Hypothalamus (tissue), 51 donors: ENCODE measurements at places on chromosomes 3 and 15.

DNA sequence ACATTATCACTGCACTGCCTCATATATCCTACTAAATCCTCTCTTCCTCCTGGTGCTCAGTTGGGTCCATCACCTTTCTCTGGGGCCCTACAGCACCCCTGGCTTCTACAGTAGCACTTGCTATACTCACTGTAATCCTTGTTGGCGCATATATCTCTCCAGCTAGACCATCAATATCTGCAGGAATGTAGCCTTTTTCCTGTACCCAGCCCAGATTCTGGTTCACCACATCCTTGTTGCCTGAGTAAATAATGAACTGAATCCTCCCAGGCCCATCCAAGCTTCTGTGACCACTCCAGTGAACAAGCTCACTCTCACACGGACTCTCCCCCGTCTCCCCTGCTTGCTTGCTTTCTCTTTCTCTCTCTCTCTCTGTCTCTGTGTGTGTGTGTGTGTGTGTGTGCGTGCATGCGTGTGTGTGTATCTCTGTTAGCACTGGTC is 62.5 kb upstream of the LIPC start:
- DNase-seq, result no peak

GRCh38 chr3:168094877-168095610 is 680 bp downstream of the GOLIM4 start:
- DNase-seq, result peak; percentile 58

DNA sequence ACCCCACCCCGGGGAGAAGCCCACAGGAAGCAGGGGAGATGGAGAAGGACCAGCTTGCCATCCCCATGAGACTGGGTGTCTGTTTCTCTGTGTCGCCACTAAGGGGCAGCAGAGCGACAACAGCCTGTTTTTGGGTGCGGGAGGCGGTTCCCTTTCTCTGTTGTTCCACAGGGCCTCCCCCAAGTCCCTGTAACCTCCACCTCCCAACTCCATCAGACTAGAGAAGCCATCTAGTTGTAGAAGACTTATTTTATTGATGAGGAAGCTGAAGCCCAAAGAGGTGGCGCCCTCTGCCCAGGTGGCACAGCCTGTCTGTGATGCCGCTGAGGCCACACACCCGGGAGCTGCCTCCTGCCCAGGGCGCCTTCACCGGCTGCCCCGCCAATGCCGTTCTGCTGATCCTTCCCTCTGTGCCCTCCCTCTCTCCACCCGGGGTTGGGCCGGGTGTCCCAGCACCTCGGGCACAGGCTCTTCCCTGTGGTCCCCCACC is 3.9 kb upstream of the CCDC9B start:
- peak; percentile 11 for DNase-seq

DNA sequence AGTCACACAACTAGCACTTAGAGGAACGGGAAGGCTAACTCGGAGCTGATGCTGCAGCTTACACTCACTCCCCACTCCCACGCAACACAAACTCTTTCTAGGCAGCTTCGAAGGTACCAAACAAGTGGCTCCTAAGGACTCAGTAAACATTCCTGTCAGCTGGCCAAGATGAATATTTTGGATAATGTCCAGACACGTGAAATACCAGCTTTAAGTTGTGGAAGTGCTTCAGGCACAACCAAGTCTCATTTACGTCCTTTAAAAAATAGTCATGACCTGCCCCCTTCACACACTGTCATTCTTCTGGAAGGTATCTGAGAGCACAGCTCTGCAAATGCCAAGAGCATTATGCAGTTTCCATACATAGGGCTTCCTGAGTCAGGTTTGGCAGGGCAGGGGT is 1005.9 kb upstream of the CFAP20DC start:
- DNase-seq, result no peak

DNA sequence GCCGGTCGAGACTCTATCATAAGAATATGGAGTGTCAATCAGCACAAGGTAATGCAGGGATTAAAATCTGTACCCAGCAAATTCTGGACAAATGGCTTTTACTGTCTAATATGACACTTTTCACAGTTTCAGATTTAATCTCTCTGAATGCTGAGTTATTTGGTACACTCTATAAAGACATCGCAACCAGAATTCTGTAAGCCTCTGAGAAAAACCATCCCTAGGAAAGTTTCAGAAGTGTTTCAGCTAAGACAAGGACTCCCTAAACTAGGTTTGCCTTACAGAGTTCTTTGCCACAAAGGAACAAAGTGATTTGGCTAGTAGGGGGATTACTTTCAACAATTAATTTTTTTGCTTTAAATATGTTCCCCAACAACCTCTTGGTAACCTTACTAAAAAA is 11.3 kb downstream of the WDR48 start:
- DNase-seq, result no peak

DNA sequence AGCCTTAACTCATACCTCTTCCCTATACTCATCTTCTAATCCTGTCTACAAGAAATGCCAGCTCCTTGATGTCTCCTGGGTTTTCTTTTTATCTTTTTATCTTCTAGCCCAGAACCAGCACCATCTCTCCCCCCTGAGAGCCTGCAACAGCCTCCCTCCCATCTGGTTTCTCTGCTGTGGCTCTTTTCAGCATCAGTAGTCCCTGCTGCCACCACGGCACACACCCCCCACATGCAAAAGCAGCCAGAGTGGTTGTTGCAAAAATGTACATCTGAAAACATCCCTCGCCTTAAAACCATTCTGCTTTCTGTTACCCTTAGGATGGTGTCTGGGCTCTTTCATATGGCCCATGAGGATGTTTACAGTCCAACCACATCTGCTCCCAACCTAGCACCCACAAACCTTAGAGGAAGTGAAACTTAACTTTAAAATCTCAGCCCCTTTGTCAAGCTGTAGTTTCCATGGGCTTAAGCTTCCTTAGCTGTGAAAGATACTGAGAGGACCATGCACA is 775 bp downstream of the TTC21A start:
- DNase-seq, result no peak

- DNase-seq, result no peak
Measured at GRCh38 chr3:170864525-170865208, 5.3 kb downstream of the RPL22L1 start.

GRCh38 chr15:77838595-77838994 is 205.9 kb upstream of the LINGO1 start:
- no peak for DNase-seq

DNA sequence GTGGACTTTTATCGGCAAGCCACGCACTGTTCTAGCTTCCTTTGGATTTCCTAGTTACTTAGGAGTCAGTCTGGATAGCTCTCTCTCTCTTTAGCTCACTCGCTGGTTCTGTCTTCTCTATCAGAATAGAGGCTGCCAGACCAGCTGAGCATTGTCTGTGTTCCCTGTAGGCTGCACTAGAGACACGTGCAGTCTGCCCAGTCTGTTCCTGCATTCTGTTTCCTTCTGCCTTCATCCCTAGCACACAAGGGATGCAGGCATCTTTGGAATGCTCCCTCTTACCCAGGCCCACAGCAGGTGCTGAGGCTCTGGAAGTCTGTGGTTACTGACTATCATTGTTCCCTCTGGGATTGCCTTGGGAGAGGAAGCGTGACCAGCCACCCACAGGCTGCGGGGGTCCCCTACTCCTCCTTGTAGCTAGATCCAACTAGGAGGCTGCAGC is 322.8 kb downstream of the ZNF621 start:
- DNase-seq, result no peak

DNA sequence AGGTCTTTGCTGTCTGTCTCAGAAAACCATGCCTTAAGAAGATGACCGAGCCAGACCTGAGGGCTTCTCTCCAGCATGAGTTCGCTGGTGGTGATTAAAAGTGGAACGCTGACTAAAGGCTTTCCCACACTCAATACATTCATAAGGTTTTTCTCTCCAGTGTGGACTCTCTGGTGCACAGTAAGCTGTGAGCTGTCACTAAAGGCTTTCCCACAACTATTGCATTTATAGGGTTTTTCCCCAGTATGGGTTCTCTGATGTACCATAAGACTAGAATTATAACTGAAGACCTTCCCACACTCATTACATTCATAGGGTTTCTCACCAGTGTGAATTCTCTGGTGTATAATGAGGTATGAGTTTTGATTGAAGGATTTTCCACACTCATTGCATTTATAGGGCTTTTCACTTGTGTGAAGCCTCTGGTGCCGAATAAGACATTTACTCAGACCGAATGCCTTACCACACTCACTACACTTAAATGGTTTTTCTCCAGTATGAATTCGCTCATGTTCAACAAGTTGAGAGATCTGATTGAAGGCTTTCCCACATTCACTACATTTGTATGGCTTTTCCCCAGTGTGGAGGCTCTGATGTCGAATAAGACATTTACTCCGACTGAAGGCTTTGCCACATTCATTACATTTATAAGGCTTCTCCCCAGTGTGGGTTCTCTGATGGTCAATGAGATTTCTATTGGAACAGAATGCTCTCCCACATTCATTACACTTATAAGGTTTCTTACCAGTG is 21.9 kb upstream of the ZNF445 start:
- no peak for DNase-seq

GRCh38 chr15:69141286-69141701 is 19.1 kb upstream of the GLCE start:
- no peak for DNase-seq

DNA sequence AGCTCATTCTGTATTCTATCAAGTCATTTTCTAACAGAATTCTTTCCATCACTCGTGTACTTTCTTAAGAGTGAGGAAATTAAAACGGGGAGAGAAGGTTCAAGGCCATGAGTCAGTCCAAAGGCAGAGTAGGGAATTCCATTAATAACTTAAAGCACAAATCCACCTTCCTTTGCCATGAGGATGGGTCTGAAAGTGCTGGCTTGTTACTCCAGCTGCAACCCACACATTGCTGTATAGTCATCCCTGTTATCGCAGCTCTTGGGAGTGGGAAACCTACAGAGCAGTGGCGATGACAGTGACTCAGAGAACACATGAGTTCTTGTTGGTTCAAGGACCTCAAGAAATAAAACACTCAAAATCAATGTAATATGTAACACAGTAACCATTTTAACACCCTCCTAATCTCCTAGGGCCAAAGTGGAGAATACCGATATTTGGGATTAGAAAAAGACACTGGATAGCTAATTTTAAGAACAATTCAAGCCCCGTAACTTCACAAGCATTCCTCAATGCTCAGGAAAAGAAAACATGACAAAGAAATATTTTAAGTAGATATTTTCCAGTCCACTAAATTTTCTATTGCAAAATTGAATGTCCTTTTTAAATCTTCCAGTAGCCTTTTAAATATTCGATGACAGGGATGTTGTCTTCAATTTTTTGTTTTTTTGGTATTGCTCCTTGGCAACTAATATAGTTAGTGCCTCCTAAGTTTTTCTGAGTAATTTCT is 179.9 kb upstream of the THBS1 start:
- DNase-seq, result no peak

DNA sequence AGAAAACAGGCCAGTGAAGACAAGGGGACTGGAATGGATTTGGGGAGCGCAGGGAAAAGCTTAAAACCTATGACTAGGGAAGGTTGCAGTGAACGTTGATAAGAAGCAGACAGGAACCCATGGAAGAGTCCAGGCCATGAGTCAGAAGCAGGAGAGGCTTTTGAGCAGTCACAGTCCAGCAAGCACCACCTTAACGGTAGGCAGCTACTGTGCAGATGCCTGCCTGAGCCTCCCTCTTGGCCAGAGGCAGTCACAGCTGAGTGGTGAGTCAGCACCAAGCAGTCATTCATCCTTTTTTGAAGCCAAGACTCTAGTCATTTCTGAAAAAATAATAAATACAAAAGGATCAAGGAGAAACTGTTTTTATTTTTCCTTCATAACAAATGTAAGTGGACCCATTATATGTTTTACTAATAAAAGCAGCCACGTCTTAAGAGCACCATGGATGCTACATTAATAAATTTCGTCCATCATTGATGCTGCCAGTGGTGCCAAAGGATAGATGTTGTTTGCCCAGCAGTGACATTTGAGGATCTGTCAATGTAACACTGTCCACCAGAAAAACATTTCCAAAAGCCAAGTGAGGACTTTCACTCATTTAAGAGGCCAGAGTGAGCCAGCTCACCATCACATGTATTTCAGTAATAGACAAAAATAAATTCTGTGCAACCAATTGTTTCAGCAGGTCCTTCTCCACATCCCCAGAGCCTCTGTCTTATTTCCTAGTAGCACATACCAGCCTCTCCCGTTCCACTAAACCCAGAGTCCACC is 42.1 kb upstream of the ACTC1 start:
- no peak for DNase-seq

DNA sequence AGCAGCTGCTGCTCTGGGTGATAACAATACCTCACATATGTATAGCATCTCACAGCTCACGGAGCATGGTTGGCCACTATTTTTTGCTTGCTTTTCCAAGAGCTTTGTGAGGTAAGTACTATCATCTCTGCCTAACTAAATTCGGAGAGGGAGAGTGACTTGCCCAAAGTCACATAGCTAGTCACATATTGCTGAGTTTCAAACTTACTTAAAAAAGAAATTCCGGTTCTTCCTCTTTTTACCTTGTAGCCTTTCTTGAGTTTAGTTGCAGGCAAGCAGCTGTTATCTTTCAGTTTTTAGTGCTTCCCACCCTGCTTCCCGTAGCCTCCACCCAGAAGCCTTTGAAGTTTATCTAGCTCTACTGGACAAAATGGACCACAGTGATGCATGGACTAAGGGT is 309.2 kb downstream of the PDCD6IP start:
- no peak for DNase-seq

DNA sequence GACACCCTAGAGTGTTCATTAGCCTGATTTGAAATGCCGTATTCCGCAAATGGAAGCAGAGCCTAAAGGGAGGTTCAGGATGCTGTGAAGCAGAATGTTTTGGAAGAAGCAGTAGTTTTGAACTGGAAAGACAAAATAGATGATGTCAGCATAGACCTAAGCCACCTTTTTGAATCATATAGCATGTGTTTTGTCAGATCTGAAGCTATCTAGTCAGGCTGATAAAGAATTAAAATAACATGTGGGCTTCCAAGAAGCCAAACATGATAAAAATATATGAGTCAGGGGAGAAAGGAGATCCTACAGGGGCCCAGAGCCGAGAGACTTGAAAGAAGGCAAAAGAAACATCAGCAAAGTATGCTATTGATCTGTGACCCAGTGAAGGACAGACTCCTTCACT is 47.2 kb upstream of the RASA2 start:
- DNase-seq, result no peak

DNA sequence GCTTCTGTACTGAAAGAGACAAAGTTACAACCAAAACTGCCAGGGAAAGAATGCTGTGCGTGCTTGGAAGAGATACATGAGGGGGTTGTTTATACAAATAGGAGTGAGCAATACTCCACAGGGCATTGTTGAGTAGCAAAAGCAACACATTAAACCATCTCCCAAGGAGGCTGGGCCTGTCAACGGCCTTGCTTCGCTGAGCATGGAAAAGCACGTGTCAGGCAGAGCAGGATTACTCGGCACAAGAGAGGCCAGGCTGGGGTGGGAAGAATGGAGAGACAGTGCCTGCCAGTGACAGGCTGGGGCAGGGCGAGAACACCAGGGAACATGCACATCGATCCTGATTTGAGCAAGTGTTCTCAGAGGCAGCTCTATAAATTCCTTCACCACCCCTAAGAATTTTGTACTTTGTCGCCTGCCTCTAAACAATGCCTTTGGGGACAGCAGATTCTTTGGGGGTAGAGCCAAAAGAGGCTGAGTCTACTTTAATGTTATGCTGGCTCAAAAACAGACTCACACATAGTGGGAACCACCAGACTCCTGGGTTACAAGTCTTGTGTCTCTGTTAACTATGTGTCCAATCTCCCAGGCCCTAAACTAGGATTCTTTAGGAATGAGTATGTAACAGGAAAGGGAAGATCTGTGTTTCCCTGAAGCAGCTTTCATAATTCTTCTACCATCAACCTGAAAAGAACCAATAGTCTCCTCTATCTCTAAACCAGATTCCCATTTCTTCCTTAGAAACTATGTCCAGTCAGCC is 67.2 kb downstream of the LIPC start:
- DNase-seq, result no peak

GRCh38 chr15:57827021-57827420 is 120.5 kb downstream of the POLR2M start:
- DNase-seq, result no peak

- no peak for DNase-seq
Measured at GRCh38 chr15:70420086-70420947, 322.6 kb upstream of the TLE3 start.
